ENCODE measurements at places on chromosomes 1 and 21.
A peak's percentile ranks its signal among the peaks of the same experiment; 100 is the strongest.

- DNase-seq: no peak
Observed at GRCh38 chr1:167202049-167202448, 18.6 kb upstream of the POU2F1 start.

- no peak for DNase-seq
Observed at GRCh38 chr1:8742022-8742924, 75.2 kb downstream of the RERE start.

DNA sequence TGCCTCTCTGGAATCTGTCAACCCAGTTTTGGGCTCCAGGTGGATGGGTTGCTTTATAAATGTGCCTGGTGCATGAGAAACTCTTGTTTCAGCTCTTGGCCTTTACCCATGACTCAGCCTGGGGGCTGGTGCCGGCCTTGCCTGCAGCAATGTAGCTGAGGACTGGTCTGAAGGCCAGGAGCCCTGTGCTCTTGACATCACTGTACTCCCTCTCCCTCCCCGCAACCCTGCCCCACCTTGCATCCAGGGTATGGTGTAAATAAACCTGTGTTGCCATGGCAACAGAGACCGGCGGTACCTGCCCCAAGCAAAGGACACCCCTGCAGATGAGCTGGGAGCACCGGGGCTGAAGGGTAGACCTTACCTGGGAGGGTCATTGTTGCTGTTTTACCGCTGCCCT lies 13.3 kb downstream of the FAM151A start:
- DNase-seq: no peak

DNA sequence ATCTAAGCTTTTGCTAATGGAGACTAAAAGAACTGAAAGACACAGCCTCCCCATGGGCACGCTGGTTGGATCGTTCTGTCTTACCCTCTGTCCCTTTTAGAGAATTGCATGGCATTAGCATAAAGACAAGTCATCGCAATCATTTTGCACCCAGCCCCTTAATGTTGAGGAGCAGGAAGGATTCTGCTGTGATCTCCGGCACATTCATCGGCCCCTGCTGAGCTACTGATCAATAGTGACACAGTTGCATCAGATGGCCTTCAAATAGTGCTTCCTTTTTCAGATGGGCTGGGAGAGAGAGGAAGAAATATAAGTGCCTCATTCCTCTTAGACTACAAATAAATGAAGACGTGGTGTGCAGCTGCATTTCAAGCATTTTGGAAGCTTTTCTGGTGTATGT lies 75.4 kb downstream of the NOS1AP start:
- DNase-seq: no peak

DNA sequence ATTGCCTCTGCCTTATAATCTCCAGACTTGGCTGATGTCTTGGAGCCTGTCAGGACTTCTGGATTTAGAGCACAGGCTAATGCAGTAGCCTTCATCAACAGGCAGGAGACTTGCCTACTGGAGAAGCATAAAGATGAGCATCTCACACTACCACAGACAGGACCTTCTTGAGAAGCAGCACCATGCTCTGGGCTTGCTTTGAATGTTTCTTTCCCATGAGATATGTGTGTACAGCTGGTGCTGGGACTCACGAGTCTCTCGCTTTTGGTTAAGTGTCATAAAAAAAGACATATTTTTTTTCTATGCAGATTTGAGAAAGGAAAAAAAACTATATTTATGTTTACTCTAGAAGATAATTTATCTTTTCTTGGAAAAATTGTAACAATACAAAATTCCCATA lies 671.3 kb downstream of the MRPL39 start:
- DNase-seq: no peak

- DNase-seq: no peak
Observed at GRCh38 chr21:31629972-31630711, 29.4 kb upstream of the SOD1 start.

GRCh38 chr1:183281553-183282091 lies 95.6 kb downstream of the LAMC2 start:
- DNase-seq: peak; percentile 69

- no peak for DNase-seq
Observed at GRCh38 chr1:87940421-87940820, 611.7 kb downstream of the LMO4 start.

Measured in activated CD4-positive, alpha-beta T cell treated with anti-CD3 and anti-CD28 coated beads for 4 hours (primary cell).